HCEC 1CT (cell line): ENCODE measurements at places on chromosomes 16 and 17.

GRCh38 chr17:35104844-35105450, 14.7 kb downstream of the RAD51D start:
- no peak for DNase-seq

DNA sequence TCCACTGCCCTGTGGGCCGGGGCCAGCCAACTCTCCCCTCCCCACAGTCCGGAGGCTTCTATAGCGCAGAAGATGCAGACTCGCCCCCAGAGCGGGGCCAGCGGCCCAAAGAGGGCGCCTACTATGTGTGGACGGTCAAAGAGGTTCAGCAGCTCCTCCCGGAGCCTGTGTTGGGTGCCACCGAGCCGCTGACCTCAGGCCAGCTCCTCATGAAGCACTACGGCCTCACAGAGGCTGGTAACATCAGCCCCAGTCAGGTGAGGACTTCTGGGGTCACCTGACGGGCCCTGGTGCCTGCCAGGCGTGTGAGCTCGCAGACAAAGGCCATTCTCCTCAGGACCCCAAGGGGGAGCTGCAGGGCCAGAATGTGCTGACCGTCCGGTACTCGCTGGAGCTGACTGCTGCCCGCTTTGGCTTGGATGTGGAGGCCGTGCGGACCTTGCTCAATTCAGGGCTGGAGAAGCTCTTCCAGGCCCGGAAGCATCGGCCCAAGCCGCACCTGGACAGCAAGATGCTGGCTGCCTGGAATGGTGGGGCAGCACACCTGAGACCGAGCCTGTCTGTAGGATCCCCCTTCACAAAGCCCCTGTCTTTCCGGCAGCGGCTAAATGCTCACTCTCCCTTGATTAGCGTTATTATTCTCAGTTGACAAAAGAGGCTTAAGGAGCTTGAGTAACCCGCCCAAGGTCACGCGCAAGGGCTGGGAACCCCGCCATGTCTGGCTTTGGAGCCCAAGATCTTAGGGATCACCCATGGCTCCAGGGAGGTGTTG, 3.9 kb downstream of the SPATA20 start:
- DNase-seq = peak; percentile 73

DNA sequence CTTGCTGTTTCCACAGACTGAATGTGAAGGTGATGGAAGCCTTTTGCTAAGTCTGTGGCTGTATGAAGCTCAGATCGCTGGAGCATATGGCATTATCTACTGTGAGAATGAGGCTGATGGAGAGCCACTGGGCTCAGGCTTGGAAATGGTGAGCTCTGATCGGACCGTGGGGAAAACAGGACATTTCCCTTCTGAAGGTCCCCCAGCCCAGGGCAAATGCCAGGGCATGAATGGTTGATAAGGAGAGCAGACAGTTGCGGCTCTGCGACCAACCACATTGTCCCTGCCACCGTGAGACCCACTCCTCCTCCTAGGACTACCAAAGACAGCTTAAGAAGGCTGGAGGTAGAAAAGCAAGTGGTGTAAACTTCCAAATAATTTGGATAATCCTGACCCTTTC, 4.7 kb upstream of the CUEDC1 start:
- no peak for DNase-seq

GRCh38 chr16:77951788-77952187, 70.6 kb upstream of the CLEC3A start:
- peak; percentile 16 for DNase-seq

GRCh38 chr17:80386341-80386740, 28.6 kb upstream of the ENDOV start:
- DNase-seq = no peak

DNA sequence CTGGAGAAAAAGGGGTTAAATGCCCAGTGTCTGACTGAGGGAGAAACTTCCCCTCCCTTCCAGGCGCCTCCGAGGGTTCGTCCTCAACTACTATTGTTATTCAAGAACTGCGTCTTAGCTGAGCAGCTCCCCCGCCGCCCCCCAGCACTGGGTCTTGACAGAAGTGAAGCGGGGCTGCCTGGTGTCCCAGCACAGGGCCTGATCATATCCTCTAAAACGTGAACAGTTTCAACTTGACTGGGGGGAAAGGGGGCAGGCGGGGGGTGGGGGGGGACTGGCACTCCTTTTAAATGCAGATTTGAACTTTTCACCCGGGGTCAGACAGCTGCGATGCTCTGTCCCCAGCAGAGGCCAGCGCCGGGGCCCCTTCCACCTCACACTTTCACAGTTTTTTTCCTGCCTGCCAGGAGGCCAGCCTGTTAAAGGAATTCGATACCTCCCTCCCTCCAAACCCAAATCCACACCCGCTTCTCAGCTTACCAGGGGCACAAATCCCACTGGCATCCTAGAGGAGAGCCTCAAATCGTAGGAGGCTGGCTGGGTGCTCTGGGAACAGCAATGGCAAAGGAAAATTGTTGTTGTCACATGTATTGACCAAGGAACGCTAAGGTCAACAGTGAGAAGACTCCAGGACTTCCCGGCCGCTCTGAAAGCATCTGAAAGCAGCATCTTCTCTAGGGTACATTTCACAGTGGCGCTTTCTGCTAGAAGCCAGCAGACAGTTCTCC, 14.5 kb downstream of the ZFHX3 start:
- no peak for DNase-seq

DNA sequence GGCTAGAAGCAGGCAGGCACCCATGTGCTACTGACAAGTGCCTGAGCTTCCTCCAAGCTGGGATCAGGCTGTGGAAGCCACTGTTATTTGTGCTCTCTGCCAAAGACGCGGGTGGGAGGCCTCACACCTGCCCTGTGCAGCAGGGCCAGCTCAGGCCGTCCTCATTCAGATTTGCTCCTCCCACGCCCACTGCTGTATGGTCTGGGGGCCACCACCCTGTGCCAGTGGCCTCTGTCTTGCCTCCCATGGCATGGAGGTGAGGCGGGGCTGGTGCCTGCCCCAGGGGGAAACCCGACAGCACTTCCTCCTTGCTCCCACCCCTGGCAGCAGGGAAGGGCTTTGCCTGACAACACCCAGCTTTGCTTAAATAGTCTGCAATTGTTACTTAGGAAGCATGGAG, 356.5 kb upstream of the CDH8 start:
- DNase-seq = no peak

DNA sequence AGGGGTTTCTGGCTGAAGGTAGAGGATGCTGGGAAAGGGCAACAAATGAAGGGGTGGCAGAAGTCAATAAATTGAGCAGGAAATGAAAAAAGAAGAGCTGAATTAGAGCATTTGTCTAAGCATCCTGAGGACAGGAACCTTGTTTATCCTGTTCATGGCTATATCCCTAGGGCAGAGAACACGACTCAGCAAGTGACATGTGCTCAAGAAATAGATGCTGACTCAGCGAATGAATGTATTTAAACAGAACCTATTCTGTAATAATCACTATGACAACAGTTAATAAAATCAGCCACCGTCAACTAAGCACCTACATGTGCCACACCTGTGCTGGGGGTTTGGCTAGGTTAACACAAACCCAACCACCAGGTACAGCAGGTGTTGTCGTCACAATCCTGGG, 80.3 kb downstream of the CDK5R1 start:
- DNase-seq = no peak

GRCh38 chr17:38434178-38434665, 6.0 kb downstream of the ARHGAP23 start:
- DNase-seq = no peak
